Aorta (tissue), 5 donors: ENCODE measurements at places on chromosomes 4 and X.

DNA sequence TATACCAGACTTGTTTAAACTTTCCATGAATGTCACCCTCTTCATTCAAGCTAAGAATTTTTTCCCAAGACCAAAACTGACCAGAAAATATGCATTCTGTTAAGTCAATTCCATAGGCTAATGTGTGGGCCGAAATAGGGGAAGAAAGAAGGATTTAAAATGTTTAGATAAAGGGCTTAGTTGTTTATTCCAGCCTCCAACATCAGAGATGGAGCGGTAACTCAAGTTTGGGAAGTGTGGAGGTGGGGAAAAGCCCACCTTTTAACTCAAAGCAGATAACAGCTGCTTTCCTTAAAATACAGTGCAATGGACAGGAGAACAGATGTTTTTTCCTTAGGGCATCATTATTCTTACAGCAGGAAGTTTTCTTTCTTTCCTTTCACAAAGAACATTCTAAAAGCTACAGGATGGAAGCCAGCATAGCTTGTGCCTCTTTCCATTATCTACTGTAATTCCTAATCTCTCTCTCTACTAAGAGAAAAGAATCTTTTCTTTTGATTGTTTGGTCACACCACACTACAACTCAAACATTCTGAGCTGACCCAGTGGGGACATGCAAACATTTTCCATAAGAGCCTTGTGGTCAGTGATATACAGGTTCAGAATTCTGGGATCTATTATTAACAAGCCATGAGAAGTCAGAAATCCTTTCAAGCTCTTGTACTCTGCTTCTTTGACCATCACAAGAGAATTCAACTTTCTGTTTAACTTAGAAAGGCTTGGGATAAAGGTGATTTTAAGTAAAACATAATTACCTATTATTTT is 101.6 kb downstream of the PDE5A start:
- DNase-seq: no peak

GRCh38 chr4:135192751-135193535 is 991.4 kb upstream of the PABPC4L start:
- no peak for DNase-seq

- no peak for DNase-seq
Observed at GRCh38 chr4:140611854-140612253, 43.1 kb upstream of the UCP1 start.

DNA sequence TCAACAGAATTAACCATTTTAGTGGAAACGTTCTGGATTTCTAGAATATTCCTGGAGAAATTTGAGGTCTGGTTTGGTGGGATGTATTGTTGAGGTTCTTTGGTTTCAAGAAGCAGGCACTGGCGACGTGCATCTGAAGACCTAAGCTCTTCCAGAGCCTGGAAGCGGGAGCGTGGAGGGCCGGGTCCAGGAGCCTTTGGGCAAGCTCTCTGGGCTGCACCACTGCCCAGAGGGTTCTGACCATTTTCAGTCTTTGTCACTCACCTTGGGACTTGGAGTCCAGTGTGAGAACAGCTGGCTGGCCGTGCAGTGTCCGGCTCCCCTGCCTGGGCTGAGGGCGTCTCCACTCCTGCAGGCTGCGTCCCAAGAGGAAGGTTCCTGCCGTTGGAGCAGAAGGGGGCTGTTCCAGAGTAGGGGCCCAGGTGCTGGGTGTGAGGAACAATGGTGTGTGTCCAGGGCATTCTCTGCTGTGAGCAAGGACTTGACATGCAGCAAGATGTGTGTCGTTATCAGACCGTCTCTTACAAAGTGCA is 24.0 kb downstream of the PIGG start:
- no peak for DNase-seq

GRCh38 chrX:126770179-126770578 is 49.4 kb upstream of the PRR32 start:
- no peak for DNase-seq

DNA sequence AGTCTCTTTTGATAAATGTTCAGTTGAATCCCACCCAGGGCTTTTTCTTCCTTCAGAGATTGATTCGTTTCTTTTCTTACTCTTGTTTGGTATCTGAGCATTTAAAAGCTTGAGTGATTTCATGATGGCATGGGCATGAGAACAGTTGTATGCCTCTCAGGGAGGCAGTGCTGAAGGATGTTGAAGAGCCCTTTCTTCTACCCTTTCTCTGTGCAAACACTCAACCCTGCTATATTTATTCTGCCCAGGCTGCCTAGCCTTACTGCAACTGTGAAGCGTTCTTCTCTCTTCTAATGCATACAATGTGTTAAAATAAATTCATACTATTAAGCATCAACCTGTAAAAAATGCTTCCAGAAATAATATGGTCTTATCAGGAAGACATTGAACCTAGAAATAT is 367.6 kb upstream of the LCORL start:
- DNase-seq: no peak

GRCh38 chrX:7637066-7637465 is 205.9 kb upstream of the VCX start:
- DNase-seq: no peak

DNA sequence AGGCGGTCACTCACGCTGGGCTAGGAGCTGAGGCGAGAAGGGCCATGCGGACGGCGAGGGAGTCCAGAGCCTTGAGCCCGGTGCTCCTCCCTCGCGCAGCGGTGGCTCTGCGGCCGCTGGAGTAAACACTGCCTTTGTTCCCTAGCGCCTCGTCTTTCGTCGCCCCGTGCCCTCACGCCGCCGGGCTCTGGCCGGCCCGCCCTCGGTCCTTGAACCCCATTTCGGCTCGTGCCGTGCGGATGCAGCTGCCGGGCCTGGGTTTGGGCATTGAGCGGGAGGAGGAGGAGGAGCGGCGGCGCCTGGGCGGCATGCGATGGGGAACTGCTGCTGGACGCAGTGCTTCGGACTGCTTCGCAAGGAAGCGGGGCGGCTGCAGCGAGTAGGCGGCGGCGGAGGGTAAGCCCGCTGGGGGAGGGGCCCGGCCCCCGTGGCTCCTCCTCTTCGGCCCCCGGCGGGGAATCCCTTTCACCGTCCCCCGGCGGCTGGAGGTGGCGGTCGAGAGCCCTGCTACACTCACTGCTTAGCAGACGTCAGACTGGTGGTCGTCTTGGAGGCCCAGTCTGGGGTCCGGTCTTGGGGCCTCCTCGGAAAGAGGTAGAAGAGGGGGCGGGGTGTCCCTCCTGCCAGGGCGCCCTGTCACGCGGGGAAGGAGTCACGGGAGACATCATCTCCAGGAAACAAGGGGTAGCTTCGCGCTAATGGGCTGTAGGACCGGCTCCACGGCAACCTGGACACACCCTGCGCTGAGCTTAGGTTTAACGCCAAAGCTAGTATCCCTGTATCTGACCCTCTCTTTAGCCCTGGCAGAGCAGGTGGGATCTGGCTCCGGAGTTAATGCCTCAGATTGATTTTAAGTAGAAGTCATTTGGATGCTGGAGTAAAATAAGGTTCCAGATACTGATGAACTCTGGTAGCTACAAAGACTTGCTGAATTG is at the start of gene AP1AR:
TSS of gene AP1AR (plus strand) at position 9 of the 935 bp plus-strand sequence. CDS start at position 314, 305 bp downstream.
- peak; percentile 89 for DNase-seq

- DNase-seq: no peak
Observed at GRCh38 chr4:148258535-148258934, 183.7 kb downstream of the NR3C2 start.

DNA sequence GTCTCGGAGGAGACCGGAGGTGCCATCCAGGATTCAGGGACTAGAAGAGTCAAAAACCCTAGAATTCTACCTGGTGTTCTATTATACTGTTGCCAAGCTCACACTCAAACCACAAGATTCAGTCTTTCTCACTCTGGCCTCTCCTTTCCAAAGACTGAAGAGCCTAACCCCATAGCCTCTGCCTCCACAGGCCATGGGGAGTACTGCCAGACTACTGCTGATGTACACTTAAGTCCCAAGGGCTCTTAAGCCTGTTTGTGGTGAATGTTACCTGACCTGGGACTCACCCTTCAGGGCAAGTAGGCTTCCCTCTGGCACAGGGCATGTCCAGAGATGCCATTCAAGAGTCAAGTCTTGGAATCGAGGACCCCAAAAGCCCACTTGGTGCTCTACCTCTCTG is 58.9 kb upstream of the IRS4 start:
- no peak for DNase-seq

DNA sequence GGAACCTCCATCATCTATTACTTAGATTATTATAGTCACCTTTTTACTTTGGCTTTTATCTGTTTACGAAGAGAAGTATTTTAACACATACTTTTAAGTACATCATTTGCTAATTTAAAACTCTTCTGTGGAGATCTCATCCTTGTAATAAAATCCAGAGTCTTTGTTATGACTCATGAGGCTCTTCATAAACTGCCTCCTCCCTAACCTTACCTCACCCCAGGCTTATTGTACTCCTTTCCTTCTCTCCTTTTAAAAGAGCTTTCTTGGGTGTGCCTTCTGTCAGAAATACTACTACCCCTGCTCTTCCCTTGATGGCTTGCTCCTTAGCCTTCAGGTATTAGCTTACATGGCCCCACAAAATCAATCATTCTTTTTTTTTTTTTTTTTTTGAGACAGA is 6.6 kb downstream of the ARL9 start:
- no peak for DNase-seq

GRCh38 chrX:113629326-113629725 is 788.7 kb upstream of the AMOT start:
- no peak for DNase-seq

GRCh38 chr4:11598591-11598990 is 169.9 kb upstream of the HS3ST1 start:
- no peak for DNase-seq

GRCh38 chr4:169439244-169439643 is 168.5 kb upstream of the SH3RF1 start:
- DNase-seq: no peak

GRCh38 chrX:133590703-133591505 is 175.6 kb upstream of the GPC4 start:
- DNase-seq: no peak

DNA sequence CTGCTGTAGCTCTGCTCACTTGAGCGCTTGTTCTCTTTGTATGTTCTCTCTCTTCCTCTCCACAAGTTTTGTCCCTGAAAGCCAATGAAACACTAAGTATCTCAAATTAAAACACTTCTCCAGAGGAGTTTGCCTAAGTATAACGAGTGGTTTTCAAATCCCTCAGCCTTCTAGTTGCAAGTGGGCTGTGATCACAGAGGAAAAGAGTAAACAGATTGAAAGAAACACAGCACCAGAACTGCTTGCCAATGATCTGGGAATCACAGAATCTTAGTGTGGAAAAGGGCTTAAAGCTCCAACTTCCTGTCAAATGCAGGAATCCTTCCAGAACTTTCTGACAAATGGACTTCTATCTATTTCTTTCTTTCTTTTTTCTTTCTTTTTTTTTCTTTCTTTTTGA is 4.8 kb upstream of the PRSS12 start:
- no peak for DNase-seq

DNA sequence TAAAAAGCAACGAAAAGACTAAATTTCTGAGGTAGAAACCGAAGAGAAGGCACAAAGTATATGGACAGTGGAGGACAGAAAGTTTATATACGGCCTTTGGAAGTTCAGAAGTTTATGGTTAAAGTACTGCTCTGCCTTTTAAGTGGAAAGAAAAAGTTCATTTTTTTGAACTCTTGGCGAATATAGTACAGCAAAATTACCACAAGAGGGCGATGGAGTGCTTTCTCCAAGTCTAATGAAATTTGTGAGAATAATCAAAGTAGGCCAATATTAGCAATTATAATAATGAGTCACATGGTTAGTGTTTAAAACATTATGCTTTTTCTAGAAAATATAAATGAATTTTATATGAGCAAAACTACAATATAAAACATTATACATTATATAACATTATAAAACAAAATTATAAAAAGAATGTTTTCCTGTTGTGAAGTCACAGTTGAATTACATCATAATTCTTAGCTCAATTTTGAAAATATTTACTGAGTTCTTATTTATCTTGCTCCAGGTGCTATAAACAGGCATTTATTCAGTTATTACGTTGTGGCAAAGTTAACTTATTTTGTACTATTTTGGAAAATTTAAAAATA is 136.2 kb upstream of the BMPR1B start:
- DNase-seq: no peak

- DNase-seq: no peak
Observed at GRCh38 chr4:178296669-178297068, 854.4 kb upstream of the AGA start.

DNA sequence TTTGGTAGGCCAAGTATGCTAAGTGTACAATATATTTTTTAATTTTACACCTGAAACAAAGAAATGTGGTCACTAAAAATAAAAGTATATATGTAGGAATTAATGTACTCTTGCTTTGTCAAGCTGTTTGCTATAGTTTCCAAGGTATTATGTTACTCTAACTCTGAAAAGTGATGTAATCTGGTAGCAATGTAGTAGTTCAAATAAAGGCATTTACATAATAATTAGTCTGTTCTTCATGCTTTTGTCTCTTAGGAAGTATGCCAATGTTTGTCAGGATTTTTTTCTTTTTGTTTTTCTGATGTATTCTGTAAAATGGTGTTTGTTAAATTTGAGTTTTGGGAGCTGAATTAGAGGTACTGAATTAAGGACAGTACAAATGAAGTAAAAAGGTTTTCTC is 89.5 kb downstream of the PLS3 start:
- DNase-seq: no peak

GRCh38 chr4:38452009-38452408 is 212.0 kb upstream of the KLF3 start:
- DNase-seq: no peak

GRCh38 chrX:65866146-65866545 is 173.7 kb downstream of the VSIG4 start:
- DNase-seq: no peak

DNA sequence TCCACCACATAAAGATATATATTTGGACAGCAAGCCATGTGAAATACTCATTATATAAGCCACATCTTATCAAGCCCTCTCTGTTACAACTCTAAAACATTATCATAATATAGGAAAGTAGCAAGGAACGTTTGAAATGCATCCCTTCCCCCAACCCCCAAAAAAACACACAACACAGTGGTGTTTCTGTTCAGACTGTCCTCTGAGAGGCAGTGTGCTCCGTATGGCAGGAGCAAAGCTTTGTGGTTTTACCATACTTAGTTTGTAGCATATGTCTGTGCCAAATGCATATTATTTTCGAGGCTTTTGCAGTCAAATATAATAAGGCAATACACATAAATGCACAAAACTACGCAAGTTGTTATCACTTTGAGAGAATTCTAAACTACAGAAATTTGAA is 194.2 kb downstream of the RAPGEF2 start:
- DNase-seq: no peak

GRCh38 chr4:129046055-129046959 is 47.0 kb downstream of the SCLT1 start:
- no peak for DNase-seq

DNA sequence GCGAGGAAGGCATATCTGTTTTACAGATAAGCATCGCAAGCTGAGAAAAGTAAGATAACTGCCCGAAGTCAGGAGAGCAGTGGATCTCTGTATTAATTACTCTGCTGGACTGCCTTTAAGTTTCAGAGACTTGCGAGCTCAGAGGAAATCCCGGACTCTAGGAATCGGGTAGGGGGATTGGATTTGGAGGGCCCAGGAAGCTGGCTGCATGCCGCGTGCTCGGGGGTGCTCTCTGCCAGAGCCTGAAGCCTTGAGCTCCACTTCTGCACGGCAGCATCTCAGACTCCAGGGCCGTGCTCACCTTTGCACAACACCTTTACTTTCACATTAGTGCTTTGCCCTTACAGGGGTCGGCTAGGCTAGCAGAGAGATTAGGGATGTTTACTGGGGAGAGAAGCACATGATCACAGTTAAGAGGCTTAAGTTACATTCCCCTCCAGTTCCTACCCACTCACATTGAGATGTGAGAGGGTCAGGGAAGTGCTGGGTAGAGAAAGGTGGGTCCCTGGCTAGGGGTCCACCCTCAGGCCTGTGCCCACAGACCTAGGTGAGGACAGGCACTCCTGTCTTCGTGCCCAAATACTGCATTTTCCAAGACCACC is 57.0 kb downstream of the TRIML1 start:
- no peak for DNase-seq

- DNase-seq: no peak
Observed at GRCh38 chrX:16836371-16836770, 33.8 kb downstream of the RBBP7 start.
